Stimulated activated CD4-positive, alpha-beta T cell treated with anti-CD3 and anti-CD28 coated beads, Interleukin-4, amount 100 ng/mL, for 24 hours (primary cell): ENCODE measurements at places on chromosomes 13 and 19.
A peak's percentile ranks its signal among the peaks of the same experiment; 100 is the strongest.

GRCh38 chr13:24663586-24663985 lies 16.6 kb upstream of the ATP12A start:
- no peak for DNase-seq

DNA sequence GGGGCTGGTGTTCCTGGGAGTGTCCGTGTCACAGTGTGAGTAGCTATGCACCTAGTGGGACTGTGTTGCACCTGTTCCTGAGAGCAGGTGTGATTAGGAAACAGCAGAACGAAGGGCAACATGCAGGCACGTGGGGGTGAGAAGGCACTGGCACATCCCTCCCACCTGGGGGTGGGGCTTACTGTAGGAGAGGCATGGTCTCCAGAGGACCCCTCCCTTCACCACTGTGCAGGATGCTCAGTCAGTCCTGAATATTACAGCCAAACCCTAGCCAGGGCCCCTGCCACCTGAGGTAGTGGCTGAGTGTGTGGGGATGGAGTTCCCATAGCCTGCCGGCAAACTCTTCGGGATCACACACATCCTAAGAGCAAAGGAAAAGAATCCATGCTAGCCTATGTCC lies 99.2 kb downstream of the ZDHHC20 start:
- no peak for DNase-seq

GRCh38 chr19:16525751-16526481 lies 16.3 kb downstream of the CHERP start:
- no peak for DNase-seq

DNA sequence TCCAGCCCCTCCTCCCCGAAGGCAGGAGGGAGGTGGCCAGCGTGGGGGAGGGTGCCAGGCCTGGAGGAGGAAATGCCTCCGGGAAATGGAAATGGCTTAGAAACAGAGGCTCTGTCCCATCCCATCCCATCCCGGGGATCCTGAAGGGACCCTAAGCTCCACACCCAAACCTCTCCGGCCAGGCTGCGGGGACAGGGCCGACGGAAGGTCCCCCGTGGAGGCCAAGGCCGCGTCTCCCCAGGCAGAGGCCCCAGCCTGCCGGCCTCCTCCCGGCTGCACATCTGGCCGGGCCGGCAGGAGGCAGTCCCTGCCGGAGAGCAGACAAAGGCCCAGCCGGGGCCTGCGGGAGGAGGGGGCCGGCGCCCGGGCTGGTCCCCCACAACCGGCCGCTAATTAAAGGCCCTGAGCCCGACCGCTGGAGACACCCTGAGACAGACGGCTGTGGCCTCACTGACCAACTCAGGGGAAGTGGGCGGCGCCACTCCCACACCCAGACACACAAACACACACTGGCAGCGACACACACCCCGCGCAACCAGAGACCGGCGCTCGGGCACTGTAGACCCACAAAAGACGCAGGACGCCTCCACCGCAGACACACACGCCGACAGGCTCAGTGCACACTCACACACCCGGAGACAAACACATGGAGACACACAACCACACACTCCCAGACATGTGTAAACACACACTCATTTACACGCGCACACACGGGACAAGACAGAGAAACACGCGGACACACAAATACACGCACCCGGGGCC lies 1.1 kb downstream of the ADAMTS10 start:
- no peak for DNase-seq

DNA sequence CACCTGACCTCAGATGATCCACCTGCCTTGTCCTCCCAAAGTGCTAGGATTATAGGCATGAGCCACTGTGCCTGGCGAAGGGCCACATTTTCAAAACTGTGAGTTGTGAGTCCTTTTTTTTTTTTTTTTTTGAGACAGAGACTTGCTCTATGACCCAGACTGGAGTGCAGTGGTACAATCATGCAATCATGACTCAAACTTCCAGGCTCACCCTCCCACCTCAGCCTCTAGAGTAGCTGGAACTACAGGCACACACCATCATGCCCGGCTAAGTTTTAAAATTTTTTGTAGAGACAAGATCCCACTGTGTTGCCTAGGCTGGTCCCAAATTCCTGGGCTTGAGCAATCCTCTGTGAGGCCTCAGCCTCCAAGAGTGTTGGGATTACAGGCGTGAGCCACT lies 3.8 kb upstream of the MYPOP start:
- DNase-seq = no peak

- DNase-seq = no peak
These were observed 23.2 kb downstream of the SPATA13 start for GRCh38 chr13:24183741-24184182.

DNA sequence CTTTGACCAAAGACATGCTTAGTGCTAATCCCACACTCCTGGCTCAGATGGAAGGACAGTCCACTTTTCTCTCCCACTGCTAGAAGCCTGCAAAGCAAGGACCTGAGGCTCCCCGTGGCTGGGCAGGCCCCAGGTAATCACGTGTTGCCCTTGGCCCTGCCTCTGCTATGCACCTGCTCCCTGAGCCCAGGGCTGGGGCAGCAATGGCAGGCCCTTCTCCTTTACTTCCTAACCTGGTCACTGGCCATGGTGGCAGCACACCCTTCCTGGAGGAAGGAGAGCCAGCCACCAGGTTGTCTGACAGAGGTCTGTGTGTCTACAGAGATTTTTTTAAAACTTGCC lies 27.9 kb upstream of the ZNF492 start:
- DNase-seq = no peak

DNA sequence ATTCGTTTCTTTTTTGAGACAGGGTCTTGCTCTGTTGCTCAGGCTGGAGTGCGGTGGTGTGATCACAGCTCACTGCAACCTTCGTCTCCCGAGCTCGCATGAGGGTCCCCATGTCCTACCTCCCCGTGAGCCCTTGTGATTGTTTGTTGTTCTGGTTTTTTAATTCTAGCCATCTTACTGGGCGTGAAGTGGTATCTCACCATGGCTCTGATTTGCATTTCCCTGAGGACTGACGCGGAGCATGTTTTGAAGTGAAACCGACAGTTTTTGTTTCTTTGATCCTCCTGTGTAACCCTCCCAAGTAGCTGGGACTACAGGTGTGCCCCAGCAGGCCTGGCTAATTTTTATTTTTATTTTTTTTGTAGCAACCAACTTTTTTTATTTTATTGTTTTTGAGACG lies 21.7 kb downstream of the GNG7 start:
- DNase-seq = no peak

DNA sequence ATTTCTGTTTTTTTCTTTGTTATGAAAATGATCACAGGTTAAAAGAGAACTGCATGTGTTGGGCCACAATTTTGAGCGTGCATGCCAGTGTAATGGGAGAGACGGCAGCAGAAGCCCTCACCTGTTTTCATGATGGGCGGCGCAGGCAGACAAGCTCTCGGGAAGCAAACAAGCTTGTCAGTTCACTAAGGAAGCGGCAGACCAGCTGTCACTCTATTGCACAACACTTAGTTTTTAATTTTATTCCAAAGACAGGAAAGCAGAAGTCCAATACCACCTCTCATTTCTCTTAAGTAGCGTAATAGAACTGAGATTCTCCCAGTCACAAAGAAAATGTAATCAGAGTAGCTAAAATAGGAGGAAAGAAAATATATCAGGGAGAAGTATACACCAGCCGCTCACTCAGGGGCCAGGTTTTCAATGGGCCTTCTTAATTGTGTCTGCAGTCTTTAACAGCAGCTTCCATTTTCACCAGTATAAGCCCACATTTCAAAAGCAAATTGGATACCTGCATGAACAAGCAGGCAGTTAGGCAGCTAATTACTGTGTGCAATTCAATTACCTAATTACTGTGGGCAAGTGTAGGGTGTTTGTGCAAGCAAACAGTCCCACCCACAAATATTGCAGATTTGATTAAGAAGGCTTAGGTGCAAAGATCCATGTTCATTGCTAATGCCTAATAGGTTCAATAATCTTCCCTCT lies 711.4 kb downstream of the DIAPH3 start:
- DNase-seq = no peak

DNA sequence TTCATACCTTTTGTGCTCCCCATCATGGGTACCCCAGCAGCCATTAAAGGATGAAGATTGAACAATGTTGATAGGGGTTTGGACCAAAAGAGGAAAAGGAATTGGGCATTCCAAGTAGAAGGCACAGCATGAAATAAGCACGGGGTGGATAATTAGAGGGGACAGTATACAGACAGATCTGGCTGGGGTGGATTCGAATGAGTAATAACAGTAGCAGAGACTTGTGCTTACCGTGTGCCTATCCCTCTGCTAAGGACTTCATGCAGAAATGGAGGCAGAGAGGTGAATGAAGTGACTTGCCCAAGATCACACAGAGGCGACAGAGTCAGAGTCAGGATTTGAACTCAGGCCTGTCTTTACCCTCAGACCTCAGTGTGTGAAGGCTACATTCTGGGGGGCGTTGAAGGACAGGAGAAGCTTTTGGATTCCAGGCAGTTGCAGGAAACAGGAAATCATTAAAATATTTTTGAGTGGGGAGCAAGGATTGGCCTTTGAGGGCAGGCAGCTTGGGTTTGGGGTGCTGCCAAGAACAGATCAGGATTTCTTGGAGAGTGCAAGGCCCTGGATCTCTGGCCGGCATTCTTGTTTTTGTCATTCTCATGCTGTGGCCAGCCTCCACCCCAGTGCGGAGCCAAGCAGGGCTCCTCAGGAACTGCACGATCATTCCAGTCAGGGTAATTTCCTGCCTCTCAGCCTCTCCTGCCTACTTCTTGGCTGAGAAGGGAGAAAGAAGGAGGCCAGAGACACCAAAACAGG lies 18.7 kb downstream of the PAF1 start:
- no peak for DNase-seq

DNA sequence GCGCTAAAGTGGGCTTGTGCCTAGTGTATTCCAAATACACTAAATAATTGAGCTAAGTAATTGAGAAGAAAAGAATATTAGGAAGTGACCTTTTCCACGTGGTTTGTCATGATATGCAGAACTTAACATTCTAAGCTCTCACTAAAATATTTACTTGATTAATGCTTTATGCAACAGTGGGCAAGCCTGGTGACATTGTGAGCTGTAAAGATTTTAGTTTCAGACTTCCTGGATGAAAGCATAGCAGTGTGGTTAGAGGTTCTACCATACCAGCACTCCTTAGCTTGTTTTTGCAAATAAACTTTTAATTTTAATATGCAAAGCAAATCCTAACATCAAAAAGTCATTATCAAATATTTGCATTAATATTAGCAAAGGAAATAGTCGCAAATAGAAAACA lies 1065.1 kb upstream of the SPRY2 start:
- DNase-seq = no peak

DNA sequence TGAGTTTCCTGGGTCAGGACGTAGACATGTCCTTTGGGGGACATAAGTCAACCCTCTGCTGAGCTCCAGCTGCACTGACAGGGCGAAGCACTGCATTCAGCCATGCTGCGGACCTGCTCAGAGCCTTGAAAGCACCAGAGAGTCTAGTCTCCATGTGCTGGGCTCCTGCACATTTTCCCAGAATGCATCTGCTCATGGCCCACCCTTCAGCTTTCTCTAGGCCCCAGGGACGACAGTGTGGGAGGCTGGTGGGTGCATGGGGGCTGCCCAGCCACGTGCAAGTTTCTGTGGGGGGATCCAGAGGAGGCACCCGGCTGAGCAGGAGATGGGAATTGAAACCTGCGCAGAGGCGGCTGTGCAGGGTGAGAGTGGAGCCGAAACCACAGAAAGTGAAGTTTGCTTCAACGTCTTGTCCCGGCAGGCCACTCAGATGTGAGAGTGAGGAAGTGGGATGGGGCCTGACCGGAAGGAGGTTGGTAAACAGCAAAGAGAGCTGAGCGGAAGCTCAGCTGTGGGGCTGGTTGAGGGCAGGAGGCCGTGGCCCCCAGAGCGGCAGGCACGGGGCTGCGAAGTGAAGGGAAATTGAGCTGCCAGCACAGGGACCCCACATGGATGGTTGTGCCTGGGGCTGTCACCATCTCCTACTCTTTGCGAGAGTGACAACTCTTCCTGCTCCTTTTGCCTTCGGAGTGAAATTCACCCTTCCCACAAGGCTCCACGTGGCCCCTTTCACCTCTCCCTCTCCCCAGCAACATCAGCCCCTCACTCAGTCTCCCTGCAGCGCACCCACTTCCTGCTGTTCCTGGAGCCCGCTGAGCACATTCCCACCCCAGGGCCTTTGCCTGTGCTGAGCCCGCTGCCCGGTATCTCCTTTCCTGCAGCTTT lies 11.8 kb downstream of the PGLS start:
- peak; percentile 42 for DNase-seq

- peak; percentile 6 for DNase-seq
These were observed 564.5 kb downstream of the FGF9 start for GRCh38 chr13:22235285-22235949.

GRCh38 chr19:1169921-1170885 lies 3.9 kb downstream of the SBNO2 start:
- DNase-seq = no peak

DNA sequence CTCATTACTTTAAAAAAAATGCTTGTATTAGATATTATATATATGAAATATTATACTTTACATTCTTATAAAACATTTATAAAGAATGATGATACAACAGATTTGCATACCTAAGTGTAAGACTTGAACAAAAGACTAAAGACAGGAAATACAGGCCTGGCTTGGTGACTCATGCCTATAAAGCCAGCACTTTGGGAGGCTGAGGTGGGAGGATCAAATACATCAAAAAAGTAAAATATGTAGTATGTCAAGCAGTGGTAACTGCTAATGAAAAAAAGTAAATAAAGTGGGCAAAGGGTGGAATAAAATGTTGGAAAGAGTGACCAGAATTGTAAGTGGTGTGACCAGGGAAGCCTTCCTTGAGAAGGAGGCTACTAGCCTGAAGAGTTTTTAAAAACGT lies 133.7 kb downstream of the GGACT start:
- no peak for DNase-seq

- no peak for DNase-seq
These were observed 77.3 kb downstream of the SLC6A16 start for GRCh38 chr19:49247676-49248075.

GRCh38 chr19:15297416-15298224 lies 34.7 kb downstream of the BRD4 start:
- DNase-seq = no peak

DNA sequence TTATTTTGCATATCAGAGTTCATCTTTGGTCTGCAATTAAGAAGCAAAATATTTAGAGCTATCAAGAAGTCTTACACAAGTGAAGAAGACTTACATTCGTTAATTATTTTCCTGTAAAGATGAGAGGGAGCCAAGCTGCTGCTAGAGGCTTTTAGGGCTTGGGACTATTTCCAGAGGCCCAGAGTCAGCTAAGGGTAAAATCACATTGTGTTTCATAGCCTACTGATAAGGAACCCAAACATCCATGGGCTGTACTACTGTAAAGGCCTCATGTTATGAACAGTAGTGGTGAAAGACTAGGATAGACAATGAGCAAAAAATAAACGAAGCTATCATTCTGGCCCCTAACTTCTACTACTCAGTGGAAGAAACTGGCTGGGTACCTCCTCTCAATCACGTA lies 10.9 kb upstream of the TEX30 start:
- no peak for DNase-seq

DNA sequence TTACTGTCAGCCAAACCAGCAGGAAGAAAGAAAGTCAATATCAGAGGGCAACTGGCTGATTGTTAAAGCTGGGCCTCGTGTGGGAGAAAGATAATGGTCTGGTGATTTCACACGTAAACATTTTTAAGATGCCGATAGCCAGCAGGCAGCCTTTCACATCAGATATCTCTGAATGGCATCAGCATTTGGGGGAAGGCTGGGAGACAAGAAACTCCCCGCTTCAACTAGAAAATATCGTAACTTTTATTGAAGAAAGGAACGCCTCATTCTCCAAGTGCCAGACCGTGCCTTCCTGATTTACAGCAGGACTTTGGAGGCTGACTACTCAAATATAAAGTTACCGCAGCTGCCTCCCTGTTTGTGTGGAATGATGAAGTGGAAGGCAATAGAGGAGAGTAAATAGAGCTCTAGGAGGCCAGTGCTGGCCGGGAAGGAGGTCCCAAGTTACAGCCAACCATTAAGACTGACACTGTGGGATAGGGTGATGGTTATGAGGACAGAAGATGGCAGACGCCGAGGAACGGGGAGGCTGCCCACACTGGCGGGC lies 284.3 kb upstream of the MAB21L1 start:
- DNase-seq = no peak
